ENCODE measurements at places on chromosomes 6 and 20.

- no peak for DNase-seq
These were observed 416 bp downstream of the RSPH4A start for GRCh38 chr6:116616737-116617053.

- DNase-seq: no peak
These were observed 108.7 kb downstream of the ID4 start for GRCh38 chr6:19945843-19946358.

DNA sequence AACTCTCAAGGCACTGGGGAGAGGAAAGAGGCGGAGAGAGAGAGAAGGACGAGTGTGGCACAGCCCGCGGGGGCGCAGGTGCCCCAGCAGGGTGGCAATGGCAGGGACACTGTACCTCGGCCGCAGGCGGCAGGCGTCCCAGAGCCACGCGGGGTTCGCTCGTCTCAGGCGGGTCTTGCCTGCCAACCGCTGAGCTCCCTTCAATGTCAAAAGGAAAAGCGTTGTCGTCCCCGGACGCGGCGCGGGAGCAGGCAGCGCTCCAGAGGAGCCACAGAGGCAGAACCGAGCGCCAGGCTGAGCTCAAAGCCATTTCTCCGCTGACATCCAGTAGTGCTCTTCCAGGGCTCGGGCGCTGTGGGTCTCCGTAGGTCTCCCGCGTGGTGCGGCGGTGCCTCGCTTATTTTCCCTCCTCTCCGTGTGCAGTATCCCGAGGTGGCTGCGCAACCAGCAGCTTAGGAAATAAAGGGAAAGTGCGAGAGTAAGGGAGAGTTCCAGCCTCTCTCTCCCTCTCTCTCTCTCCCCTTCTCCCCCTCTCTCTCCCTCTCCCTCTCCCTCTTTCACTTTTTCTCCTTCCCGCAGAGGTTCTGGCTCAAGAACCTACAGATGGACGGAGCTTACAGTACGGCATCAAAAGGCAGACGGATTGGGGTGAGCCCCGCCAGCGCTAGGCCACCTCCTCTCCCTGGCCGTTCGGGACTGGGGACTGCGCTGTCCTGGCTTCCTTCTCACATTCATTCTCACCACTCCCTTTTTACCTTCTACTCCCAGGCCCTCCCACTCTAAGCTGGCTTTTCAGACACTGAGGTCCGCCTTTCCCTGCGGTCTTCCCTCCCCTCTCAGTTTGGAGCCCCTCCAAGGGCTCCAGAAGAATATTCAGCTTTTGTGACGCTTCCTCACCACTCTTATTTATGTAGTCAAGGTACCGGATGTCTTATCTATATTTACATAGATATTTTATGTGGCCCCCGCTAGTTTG is at the start of gene LAMA4:
TSS of gene LAMA4 (minus strand) at position 727 of the 976 bp plus-strand sequence. CDS start at position 310, 417 bp downstream.
- DNase-seq: no peak

GRCh38 chr20:40683894-40684268 is 5.2 kb downstream of the MAFB start:
- DNase-seq: no peak

DNA sequence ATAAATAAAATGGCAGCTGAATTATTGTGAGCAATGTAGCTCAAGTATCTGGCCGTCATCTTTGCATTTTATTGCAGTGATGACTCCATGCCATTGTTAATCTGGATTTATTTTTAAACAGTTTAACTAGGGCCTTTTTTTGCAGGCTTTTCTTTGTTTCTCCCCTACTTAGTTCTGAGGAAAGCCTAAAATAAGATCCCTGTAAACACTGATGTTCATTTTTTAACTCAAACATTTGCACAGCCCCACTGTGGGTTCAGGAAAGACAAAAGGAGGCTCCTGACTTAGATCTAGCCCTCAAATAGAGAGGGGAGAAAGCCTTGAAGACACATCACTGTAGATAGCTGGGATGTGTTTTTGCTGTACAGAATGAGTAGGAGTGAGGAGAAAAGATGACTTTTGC is 69.2 kb downstream of the PLEKHG1 start:
- DNase-seq: no peak

GRCh38 chr20:50845566-50846215 is 50.8 kb downstream of the BCAS4 start:
- no peak for DNase-seq

GRCh38 chr6:125314009-125314581 is 12.3 kb upstream of the HDDC2 start:
- DNase-seq: no peak

GRCh38 chr6:26223650-26224546 is 136.7 kb downstream of the HFE start:
- no peak for DNase-seq

- DNase-seq: no peak
These were observed 27.0 kb upstream of the FRMD1 start for GRCh38 chr6:168105813-168106632.

GRCh38 chr6:155050311-155050710 is 55.2 kb downstream of the TIAM2 start:
- DNase-seq: no peak

DNA sequence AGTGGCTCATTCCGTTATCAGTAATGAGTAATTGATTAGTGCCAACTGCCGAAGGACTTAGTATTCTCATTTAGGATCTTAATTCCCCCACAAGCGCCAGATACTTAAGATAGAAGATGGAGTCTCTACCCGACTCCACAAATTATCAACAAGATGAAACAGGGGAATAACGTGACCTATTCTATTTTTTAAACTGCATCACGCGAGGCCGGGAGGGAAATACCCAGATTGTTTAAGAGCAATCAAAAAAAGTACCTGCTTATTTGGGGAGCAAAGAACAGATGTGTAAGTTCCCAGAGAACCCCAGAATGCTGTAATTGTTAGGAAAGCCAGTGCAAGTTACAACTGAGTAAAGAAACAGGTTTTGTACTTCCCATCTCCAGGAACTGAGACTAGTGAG is 1.1 kb upstream of the MAP3K5 start:
- no peak for DNase-seq

GRCh38 chr6:123945386-123945785 is 141.7 kb downstream of the NKAIN2 start:
- no peak for DNase-seq

GRCh38 chr20:3686867-3687321 is 5.1 kb upstream of the ADAM33 start:
- no peak for DNase-seq

GRCh38 chr20:45100563-45101245 is at the start of gene KCNS1:
TSS of gene KCNS1 (minus strand) at chr20:45101127. CDS start at chr20:45099236, 1,891 bp downstream.
- no peak for DNase-seq

DNA sequence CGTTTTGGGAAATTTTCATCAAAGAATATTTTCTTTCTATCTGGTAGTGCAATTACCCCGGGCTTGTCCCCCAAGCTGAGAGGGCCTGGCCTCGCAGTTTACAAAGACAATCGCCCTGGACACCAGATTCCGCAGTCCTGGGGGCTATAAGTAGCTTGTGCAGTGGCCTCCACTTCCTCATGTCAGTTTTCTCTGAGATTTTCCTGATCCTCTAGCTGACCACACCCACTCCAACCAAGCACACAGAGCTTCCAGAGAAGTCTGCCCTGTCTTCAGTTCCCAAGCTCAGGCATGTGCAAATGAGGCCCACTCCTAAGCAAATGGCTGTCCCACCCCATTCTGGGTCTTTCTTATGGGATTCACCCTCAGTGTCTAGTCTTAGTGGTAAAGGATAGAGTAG is 245.3 kb downstream of the MAFB start:
- no peak for DNase-seq

DNA sequence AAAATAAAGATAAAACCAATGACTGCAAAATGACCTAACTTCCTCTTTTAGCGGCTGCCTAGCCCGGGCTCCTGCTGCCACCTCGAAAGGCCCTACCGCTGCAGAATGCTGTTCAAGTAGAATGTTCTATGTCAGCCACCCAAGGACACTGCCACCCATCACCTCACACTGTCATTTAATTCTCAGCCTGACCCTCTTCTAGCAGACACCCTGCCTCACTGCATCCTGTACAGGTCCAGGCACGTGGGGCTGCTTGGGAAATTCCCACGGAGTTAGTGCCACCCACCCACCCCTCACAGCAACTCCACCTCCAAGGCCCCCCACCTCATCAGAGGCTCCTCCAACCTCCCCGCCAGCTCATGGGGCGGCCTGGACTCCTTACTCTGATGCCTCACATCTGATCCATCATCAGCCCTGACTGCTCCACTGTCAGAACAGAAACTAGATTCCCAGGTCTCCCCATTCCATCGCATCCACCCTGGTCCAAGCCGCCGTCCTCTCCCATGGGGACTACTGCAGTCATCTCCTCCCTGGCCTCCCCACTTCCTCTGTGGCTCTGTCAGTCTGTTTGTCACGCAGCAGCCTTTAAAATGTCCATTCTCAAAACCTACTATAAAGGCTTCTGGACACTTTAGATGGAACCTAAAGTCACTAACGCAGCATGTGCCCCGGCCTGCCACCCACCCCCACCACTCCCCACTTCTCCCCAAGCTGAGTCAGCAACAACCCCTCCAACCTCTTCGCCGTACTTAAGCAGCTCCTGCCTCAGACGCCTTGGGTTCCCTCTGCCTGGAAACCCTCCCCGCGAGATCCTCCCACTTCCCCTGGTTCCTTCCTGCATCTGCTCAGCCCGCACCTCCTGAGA is 17.0 kb downstream of the NFATC2 start:
- no peak for DNase-seq

DNA sequence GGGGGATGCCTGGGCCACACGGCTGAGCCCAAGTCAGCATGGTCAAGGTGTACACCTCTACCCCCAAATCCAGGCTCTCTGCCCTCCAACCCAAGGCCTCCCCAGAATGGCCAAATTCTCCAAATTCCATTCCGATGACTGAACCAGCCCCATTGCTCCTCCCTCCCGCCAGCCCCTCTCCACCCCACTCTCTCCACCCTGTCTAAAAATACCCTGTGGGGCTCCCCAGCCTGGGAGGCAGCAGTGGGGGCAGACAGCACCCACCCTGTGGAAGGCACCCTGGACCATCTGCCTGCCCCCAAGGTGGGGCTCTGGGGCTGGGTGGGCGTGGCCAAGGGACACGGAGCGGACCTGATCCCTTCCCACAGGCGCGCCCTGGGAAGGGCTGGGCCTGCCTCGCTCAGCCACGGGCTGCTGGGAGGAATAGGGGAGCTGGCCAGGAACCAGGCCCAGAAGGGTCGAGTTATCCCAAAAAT is 11.4 kb downstream of the TEAD3 start:
- no peak for DNase-seq

GRCh38 chr6:93779086-93779841 is 359.9 kb upstream of the EPHA7 start:
- DNase-seq: no peak

DNA sequence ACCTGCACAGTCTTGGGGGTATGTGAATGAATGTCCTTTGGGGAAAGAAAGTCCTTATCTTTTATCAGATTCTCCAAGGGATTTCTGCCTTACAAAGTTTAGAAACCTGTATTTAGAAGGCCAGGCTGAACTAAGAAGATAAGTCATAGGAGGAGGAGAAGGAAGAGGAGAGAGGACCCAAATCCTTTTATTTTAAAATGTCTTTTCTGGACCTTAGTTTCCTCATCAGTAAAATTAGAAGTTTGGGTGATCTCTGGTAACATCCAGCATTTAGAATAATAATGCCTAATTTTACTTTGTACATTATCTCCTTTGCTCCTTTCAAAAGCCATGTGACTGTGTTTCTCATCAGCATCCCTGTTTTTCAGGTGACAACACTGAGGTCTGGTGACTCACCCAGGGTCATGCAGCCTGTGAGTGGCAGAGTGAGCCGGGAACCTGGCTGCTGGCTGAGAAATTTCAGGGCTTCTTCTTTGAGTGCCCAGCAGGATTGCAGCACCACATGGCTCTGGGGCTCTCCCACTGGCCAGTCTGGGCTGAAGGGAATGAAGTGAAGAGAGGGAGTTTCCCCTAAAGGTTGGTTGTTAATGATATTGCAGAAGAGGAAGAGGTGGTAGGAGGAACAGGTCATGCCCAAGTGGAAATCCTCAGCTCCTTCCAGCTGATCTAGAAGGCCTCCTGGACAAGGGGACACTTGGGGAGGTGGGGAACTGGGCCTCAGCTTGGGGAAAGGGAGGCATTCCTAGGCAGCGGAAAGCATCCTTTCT is 34.0 kb downstream of the VEGFA start:
- no peak for DNase-seq

GRCh38 chr6:87393026-87393622 is 14.6 kb upstream of the CFAP206 start:
- no peak for DNase-seq

DNA sequence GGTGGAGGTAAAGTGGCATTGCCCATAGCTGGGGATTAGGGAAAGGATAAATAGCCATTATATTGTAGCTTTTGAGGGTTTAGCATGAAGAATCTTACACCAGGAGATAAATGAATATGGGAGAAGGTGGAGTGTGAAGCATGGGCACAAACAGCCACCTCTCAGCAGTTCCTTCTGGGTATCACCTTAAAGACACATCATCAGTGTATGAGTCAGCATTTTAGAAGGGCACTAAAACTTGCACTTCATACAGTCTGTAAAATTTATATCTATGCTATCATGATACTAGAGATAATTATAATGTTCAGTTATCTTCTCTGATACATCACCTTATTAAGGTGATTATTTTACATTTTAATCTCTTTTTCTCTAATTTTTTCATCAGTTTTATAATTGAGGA is 25.3 kb downstream of the SLC35A1 start:
- no peak for DNase-seq

GRCh38 chr6:145241721-145242120 is 493.6 kb downstream of the EPM2A start:
- DNase-seq: no peak

DNA sequence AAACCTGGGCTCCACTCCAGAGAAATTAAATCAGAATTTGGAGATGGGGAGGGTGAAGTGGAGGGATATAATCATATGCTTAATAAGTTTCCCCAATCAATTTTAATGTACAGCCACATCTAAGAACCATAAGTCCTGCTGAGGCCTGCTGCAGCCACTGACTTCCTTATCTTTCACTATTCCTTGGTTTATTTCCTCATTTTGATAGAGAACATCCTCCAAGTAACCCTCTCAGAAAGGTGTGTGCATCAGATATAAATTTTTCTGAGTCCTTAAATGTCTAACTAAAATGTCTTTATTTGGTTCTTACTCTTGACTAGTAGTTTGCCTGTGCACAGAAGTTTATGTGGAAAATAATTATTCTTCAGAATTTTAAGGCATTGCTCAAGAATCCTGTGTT is 23.7 kb upstream of the SIRT5 start:
- DNase-seq: no peak

GRCh38 chr6:62039605-62040004 is 246.4 kb downstream of the KHDRBS2 start:
- DNase-seq: no peak

DNA sequence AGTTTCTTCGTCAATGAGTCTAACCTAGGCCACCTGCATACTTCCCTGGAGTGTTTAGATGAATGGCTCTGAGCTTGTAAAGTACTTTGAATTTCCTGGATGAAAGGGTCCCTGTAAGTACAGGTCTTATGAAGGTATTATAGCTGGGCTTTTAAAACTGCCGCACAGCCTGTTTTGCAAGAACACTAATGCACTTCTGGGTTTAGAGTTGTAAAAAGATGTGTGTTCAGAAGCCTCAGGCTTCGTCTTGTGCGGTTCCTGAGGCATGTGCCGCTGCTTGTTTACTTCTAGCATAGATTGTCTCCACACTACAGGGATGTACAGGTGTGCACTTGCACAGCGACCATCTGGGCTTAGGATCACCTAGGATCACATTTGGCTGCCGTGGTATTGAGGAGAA is 324.5 kb downstream of the SOX4 start:
- DNase-seq: no peak
